ENCODE measurements at places on chromosomes 7 and 10.

DNA sequence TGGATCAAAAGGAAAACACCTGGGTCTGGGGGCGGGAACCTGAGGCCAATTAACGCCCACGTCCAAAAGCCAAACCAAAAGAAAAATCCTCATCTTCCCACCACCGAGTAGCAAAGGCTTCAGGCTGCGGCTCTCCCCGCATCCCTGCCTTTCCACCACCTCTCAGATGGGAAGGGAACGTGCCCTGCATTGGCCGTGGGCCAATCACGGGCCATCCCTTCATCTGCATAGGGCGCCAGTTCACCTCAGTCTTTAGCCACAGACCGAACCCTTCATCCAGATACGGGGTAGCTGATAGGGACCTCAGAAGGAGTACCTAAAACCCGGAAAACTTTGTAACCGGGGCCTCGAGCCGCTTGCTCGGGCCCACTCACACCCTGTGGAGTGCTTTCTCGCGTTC is 626 bp downstream of the PRPF18 start:
- DNase-seq: peak; percentile 8

DNA sequence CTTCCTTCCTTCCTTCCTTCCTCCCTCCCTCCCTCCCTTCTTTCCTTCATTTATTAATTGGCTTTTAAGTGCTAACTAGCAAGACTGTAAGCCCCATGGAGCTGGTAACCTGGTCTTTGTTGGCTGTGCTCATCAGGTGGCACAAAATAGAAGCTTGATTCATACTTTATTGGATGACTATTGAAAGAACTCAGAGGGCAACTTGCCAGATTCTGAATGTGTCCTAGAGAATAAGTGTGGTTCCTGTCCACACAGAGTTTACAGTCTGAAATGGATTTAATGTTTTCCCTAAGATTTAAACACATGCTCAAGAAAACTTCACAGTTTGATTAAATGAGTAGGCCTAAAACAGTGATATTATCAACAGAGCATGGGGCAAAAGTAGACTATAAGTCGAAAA is 3.1 kb upstream of the CACNB2 start:
- no peak for DNase-seq

GRCh38 chr7:4190010-4190981 is 491.8 kb upstream of the FOXK1 start:
- no peak for DNase-seq

DNA sequence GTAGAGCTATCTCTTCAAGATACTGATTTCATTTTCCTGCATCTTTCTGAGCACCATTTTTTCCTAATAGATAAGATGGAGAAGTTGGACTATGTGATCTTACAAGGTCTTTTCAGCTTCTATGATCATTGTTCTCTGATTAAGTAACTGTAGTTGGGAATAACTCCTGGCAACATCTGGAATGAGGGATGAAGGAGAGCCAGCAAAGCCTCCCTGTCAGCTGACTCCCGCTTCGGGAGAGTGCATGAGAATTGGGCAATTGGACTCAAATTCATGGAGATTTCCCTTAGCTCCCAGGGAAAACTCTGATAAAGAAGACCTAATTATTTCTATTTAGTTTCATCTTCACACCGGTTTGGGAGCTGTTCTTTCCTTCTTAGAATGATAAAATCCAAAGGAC is 146.1 kb downstream of the CCDC71L start:
- no peak for DNase-seq

GRCh38 chr7:141709318-141709717 is 1.2 kb downstream of the WEE2 start:
- no peak for DNase-seq

DNA sequence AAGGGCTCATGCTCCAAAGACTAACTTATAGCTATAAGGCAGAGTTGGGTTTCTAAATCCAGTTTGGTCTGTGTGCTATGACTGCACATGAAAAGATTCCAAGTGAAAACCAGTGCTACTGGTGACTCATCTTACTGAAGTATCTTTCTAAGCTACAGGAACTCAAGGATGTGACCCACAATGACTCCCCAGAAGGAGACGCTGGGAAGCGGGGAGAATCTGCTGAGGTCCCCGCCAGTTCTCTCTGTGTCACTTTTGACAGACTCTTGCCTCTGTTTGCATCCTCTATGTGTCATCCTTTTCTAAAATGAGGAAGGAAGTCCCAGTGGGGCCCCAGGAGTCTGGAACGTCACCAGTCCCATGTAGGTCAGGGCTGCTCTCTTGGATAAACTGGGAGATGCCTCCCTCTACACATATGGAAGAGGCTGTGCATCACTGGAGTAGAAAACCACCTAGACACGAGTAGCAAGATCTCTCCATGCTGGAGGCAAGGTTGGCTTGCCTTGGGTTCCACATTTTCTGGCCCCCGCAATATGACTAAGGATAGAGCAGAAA is 28.8 kb upstream of the GPR26 start:
- DNase-seq: no peak

- DNase-seq: no peak
Measured at GRCh38 chr10:86538547-86538946, 17.0 kb upstream of the WAPL start.

GRCh38 chr7:151844071-151844824 is 32.7 kb downstream of the PRKAG2 start:
- no peak for DNase-seq

DNA sequence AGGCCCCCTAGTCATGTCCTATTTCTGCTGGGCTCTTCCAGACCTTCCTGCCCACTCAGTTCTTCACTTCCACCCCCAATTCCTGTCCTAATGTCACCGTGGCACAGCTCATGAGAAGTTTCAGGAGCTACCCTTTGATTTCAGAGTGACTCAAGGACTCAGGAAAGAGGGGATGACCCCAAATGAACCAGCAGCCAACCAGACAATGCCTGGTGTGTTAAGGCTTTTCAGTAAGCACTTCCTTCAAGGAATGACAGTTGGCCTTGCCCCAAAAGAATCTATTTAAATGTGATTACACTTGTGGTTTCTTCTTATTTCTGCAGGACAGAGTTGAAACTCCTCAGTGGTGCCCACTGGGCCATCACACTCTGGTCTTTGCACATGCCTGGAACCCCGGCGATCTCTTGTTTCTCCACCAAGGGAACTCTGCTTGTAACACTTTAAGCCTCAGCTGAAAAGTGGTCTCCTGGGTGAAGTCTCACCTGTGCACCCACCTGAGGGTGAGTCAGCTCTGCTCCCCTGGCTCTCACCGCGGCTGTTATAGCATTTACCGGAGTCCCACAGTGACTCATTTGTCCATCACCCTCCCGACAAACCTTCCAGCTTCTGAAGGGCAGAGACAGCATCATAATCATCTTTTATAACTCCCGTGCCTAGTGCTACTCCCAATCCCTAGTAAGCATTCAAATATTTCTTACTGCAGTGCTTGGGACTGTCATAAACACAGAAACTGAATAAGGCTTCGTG is 123.0 kb upstream of the SVIL start:
- no peak for DNase-seq

DNA sequence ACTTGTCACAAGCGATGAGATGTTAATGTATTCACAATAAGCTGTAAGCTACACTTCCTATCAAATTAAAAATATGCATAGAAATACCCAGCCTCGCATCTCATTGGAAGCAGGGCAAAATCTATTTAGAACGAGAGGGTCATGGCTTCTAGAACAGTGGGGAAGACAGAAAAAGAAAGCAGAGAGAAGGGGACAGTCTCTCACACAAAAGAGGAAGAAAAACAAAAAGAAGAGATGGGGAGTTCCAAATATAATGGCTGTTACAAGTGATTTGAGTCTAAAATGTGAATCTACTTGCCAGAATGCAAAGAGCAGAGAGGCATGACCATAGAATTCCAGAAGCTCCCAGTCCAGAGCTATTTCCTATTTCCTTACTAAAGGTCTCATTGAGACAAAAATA is 13.8 kb downstream of the LRRN3 start:
- no peak for DNase-seq

GRCh38 chr7:84617265-84618030 is 422.9 kb upstream of the SEMA3A start:
- DNase-seq: no peak

GRCh38 chr10:14588084-14588937 is 186.4 kb downstream of the FAM107B start:
- no peak for DNase-seq

DNA sequence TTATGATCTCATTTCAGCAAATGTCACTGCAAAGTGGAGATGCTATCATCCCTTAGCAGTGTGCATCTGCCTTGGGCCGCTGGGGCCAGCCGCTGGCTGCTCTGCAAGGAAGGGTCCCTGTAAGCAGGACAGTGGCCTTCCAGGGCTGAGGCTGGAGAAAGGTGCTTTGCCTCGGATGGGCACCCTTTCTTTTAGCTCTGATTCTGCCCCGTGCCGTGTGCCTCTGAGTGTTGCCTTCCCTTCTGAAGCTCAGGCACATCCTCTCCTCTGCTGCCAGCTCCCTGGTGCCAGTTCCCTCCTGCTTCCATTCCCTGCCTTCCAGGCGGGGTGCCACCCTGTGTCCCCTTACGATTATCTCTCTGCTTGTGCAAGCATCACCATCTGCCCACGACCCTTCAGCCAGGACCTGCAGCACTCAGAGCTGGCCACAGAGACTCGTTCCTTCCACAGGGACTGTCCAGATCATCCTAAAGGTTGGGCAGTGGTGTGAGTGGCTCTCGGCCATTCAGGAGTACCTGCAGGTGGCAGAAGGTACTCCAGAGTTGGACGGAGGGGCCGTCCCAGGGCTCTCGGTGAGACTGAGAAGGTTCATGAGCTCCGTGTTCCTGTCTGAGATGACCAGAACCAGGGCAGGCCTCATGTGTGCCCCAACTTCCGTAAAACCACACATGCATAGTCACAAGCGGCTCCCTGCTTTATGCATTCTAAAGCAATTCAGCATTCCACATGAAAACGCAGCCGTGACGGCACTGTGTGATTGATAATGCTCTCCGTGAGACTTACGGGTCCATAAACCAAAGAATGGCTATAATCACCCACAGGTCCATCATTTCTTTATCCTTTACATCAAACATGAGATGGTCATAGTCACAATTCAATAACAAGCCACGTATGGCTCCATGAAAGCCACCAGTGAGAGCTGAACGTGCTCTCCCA is 371.4 kb downstream of the DNAJB6 start:
- DNase-seq: no peak

- DNase-seq: no peak
Measured at GRCh38 chr7:43037531-43037930, 74.9 kb upstream of the HECW1 start.

DNA sequence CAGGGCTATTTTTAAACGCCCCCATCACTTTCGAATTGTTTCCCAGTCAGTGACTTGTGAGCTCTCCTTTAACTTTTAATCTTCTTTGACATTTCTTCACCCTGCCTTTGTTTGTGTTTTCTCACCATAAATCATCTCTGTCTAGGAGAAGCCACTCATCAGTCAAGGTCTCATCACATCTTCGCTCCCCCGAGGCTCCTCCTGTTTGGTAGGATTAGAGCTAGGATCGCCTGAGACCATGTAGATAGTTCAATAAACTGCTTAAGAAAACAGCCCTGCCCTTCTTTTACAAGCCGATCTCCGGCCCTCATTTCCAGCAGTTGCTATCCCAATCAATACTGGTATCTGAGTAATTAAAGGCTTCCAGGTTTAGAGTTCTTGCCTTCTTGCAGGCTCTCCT is 472.8 kb upstream of the ADARB2 start:
- no peak for DNase-seq

DNA sequence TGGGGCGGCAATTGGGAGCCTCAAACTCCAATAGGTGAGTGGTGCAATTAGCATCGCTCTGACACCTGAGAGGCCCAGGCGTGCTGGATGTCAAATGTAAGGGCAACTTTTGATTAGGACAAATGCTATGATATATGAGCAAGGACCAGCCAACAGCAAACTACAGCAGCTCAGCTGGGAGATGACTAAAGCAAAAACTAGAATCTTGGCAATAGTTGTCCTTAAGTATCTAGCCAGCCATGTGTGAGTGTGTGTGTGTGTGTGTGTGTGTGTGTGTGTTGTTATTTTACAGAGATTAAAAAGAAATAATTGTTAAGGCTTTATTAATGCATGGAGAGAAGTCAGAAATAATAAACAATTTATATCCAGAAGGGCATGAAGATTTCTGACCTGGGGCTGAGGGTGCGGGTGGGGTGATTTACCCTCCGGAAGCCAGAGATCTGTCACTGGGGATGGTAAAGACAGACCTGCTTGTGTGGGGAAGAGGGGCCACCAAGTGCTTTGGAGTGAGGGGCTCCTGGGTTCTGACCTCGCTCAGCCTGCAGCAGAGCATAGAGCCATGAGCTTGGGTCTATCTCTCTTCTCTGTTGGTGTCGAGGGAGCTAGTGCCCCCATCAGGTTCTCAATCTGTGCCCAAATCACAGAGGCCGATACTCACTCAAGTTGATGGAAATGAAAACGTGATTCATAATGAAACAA is 77.3 kb downstream of the EMX2 start:
- DNase-seq: no peak

DNA sequence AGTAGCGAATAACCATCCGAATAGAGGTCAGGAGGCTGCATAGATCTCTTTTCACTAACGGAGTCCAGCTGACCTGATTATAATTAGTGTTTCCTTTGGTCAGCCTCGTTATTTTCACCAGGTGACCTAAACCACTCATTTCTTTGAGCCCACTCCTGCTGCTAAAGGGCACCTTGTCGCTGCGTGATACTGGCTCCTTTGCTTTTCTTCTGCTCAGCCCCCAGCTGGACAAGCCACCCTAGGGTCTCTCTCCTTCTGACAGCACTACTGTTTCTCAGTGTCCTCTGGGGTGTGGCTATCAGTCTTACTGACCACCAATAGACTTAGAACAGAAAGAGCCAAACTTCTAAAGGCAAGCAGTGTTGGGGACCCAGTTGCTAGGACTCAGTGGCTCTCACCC is 2.7 kb upstream of the IGFBP3 start:
- DNase-seq: no peak

DNA sequence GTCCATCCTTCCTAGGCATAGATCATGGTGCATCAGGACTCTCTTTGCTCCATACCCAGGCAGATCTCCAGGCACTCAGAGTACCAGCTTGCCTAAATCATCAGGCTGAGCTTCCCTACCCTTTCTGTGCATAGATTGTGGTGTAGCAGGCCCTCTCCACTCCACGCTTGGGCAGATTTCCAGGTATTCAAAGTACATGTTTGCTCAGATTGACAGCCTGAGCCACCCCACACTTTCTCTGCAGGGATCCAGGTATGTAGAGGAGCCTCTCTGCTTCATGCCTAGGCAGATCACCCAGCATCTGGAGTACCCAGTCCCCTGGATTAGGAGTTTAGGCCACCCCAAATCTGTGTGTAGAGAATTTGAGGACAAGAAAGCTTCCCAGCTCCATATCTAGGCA is 957.4 kb upstream of the LRRTM3 start:
- DNase-seq: no peak

Data from DND-41 (cell line).